Dermis microvascular lymphatic vessel endothelial cell (primary cell): ENCODE measurements at places on chromosomes 12 and 14. TPM values are rescaled to one million over a fixed set of nuclear protein-coding genes. Genes with fewer than 3 reads are reported as not detected.
A peak's percentile ranks its signal among the peaks of the same experiment; 100 is the strongest.

DNA sequence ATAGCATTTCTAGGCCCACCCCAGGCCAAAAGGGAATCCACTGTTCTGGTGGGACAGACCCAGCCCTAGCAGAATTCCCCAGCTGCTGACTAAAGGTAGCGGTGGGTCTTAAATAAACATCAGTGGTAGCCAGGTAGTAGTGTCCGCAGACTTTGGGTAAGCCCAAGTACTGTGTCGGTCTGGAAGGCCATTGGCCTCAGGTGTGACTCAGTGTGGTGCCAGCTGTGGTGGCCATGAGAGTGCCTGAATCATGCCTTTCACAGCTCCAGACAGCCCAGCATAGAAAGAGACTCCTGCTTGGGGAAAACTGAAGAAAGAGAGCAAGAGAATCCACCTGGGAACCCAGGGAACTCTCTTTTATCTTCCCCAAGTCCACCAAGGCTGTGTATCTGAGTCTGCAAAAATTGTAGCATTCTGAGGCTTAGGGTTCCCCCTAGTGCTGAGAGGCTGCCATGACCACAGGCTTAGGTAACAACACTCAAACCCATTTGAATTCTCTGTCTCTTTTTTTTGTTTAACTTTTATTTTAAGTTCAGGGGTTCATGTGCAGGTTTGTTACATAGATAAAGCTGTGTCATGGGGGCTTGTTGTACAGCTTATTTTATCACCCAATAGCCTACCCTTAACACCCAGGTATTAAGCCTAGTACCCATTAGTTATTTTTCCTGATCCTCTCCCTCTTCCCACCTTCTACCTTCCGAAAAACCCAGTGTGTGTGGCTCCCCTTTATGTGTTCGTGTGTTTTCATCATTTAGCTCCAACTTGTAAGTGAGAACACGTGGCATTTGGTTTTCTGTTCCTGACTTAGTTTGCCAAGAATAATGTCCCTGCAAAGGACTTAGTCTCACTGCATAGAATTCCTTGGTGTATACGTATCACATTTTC lies 16.7 kb upstream of the CD163L1 start:
- peak; percentile 40 for DNase-seq

- no peak for DNase-seq
Measured at GRCh38 chr12:71967211-71967610, 28.6 kb downstream of the TPH2 start.

GRCh38 chr12:114152890-114153289 lies 186.8 kb upstream of the RBM19 start:
- DNase-seq = no peak

DNA sequence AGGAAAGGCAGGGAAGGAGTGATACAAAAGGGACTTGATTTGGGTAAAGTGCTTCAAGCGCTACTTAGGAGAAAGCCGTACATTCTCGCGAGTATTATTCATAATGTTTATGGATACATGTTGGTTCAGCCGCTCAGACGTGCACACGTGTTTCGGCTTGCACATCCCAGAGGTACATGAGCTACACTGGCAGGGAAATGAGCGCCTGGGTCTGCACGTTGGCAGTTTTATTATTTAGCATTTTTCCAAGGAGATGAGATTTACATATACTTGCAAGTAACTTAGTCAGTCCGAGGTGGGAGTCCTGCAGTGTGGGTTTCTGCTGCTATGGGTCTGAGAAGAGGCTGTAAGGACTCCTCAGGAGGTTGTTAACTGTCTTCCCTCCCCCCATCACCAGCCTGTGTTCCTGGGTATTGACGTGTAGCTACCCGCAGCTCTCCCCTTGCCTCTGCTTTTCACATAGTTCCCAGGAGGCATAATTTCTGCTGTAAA lies 1.5 kb downstream of the PRKCH start:
- no peak for DNase-seq

DNA sequence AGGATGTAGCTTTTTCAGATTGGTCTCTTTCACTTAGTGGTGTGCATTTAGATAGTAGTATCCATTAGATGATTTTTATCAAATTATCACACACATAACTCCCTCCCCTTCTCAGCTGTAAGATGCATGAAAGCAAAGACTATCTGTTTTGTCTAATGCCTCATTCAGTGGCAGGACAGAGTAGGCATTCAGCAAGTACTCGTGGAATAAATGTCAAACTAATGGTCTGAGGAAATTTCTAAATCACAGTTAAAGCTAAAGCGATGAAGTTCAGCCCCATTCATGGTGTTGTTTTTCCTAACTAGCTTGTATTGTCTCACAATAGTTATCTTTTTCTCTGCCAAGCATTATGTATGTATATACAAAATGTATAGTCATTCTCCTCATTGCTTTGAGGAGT lies 16.1 kb downstream of the CCNK start:
- DNase-seq = no peak

DNA sequence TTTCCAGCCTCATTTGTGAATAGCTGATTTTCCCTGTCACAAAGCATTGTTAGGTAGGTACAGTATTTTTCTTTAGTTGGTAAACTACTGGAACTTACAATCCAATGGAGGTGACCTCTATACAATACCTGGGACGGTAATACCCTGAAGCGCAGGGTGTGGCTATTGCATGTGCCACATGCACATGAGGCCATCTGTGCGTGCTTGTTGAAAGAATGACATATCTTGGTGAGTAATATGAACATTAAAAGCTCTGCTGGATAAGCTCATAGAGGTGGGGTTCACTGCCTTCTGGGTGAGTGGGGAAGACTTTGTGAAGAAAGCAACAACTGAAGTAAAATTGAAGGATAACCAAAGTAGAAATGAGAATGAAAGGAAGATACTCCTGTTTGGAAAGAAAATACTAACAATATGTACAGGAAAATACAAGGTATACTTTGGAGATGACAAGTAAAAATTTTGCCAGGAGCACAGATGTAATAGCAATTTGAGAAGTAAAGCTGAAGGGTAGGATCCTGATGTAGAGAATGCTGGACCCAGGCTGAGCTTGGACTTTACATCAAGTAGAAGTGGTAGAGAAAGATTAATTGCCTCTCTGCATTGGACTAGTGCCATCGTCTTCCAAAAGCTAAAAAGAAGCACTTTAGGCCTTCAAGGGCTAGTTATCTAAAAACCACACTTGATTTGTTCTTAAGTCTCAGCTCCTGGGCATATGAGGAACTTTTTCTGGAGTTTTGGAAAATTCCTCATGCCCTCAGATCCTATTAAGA lies 97.1 kb downstream of the SLC38A6 start:
- DNase-seq = no peak

The ERO1A gene
- total RNA-seq = 32.1 and 36.2 TPM in 2 replicates
